ENCODE measurements at places on chromosomes 4 and X. TPM values are rescaled to one million over a fixed set of nuclear protein-coding genes. Genes with fewer than 3 reads are reported as not detected.

DNA sequence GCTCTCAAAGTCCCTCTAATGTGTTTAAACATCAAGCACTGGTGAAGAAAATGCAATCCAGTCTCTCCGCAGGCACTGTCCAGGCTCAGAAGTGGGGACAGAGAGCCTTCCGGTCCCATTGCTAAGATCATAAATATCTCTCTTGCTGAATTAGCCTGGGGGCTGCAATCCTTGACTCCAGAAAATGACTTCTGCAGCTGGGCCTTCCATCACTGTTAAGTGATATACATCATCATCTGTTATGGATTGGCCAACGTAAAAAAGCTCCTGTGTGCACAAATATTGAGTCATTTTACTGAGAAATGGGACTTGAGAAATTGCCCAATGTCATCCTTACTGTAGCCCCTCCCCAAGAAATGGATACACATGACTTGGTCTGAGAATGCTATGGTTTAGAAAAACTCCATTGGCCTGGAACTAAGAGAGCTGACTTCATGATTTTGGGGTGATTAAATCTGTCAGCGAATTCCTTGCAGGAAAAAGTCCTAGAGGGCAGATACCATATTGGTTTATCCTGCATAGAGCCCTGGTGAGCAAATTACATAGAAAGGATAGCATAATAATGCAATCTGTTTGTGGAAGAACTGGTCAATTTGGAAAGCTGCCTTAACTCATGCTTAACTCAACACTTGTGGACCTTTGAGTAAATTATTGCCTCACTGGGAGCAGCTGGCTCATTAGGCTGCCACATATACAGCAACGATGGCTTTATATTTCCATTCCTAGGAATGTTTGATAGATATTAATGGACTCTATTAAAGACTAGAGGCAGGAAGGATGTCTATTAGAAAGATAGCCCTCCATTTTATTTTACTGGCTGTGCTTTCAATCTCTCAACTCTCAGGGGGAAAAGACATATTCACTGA lies 346.1 kb downstream of the GBA3 start:
- DNase-seq, result no peak

DNA sequence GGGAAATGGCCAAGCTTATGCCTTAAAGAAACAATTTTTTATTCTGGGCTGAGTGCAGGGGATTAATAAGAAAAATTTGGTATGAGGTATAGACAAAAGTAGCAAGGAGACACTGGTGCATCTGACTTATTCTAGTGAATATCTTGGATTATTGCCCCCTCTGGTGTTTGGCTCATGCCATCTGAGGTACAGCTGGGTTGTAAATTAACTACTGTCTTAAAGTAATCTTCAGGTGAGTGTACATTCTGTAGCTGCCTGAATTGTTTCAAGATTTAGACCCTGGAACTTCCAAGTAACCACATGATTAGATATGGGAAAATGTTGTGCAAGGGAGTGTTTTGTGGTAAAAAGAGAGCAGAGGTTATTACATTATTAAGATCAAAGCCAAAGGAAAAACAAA lies 988.7 kb downstream of the FAM133A start:
- no peak for DNase-seq

RCHY1 gene
- 57.8 TPM for total RNA-seq

- peak; percentile 13 for DNase-seq
Measured at GRCh38 chr4:168421671-168422070, 58.6 kb downstream of the DDX60L start.

AFP gene
- 0.72 TPM for total RNA-seq

- DNase-seq, result no peak
Measured at GRCh38 chrX:40030205-40030604, 67.6 kb downstream of the BCOR start.

KIAA1210 gene
- 0.24 TPM for total RNA-seq

DNA sequence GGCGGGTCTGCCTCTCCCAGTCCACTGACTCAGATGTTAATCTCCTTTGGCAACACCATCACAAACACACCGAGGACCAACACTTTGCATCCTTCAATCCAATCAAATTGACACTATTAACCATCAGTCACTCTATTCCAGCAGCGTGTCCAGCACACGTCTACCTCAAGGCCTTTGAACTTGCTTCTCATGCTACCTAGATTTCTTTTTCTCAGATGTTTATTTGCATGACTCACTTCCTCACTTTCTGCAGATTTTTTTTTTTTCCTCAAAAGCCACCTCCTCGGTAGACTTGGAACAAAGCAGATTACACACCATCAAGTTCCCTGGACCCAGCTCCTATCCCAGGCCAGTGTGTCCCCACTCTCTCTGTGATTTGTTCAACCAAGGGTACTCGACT lies 49.5 kb downstream of the SUPT20HL2 start:
- DNase-seq, result no peak

GRCh38 chr4:29243851-29244250 lies 1476.3 kb upstream of the PCDH7 start:
- DNase-seq, result no peak

ARX gene
- not detected for total RNA-seq

DNA sequence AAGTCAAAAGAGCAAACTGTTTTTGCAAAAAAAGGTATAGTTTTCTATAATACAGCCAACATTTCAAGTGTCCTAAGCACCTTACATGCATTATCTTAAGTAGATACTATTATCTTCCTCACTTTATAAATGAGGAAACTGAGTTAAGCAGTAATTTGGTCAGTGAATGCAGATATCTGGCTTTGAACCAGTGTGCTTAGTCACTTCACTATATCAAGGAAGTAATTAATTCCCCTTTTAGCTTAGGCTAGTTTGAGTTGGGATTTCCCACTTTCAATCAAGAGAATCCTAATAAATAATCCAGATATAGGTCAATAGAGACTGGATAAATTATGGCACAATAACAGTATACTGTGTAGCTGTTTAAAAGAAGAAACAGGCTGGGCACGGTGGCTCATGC lies 14.8 kb downstream of the SPINK2 start:
- no peak for DNase-seq

PDCL2 gene
- not detected for total RNA-seq

- no peak for DNase-seq
Measured at GRCh38 chr4:150769248-150769647, 187.3 kb downstream of the MAB21L2 start.

GRCh38 chr4:18234108-18234507 lies 212.6 kb upstream of the LCORL start:
- DNase-seq, result no peak

GRCh38 chr4:15455290-15455689 lies 14.4 kb upstream of the CC2D2A start:
- DNase-seq, result peak; percentile 87

DNA sequence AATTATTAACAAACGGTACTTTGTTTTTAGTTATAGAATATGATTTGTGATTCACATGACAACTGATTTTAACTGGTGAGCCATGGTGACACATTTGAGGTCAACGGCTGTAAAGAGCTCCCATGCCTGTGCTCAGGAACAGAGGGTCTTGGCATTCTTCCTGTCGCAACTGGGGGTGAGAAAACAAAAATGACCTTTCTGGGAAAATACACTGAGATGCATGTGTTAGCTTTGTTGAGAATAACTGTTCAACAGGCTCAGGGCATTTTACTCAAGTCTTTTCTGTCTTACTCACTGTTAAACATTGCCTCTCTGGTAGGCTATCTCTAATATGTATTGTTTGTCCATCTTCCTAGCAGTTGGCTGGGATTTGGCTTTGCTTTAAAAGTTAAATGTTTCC lies 57.1 kb upstream of the HPGD start:
- no peak for DNase-seq

DNA sequence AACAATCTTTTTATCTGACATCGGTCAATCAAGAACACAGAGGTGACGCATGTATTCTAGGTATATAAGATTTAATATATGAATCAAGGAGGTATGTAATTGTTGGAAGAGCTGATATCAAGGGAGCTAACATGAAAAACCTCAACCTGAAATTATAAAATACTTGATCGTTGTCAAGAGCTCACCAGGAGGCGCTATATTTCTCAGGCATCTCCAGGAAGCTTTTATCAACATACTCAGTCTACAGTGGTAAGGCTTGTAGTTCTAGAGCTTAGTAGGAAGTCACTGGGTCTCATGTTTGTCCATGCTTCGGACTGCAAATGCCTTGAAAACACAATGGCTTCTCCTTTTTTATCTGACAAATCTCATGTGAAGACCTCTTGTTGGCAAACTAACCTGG lies 156.1 kb downstream of the GRXCR1 start:
- DNase-seq, result no peak

GRCh38 chrX:120763269-120763668 lies 112.4 kb downstream of the CT47B1 start:
- DNase-seq, result no peak

DNA sequence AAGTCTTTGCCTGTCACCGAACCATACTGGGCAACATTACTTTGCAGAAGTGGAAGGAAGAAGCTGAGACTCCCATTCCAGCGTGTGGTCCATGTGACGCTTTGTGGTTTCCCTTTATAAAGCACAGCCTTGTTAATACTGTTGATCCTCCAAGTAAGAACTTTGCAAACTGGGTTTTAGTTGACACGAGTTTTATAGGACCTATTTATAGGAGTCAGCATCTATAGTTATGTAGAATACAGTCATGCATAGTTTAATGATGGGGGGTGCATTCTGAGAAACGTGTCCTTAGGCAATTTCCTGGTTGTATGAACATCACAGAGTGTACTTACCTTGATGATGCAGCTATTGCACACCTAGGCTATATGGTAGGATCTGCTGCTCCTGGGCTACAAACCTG lies 1879.4 kb upstream of the TENM3 start:
- DNase-seq, result no peak

DNA sequence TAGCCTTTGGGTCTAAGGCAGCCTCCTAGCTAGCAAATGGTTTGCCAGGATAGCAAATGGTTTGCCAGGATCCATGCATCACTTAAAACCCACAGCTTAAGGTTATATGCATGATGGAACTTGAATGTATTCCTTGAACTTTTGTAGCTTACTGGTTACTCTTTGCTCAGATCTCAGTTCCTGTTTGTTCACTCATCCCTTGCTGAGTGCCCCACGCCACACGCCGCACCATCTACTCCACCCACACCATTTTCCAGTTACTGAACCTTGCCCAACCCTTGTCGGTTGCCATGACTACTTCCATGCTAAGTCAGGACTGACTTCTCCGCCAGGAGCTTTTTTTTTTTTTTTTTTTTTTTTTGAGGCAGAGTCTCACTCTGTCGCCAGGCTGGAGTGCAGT lies 29.5 kb upstream of the XIAP start:
- DNase-seq, result no peak

NXF2B gene
- not detected for total RNA-seq

- DNase-seq, result no peak
Measured at GRCh38 chr4:2253160-2254084, 8.5 kb downstream of the MXD4 start.

DNA sequence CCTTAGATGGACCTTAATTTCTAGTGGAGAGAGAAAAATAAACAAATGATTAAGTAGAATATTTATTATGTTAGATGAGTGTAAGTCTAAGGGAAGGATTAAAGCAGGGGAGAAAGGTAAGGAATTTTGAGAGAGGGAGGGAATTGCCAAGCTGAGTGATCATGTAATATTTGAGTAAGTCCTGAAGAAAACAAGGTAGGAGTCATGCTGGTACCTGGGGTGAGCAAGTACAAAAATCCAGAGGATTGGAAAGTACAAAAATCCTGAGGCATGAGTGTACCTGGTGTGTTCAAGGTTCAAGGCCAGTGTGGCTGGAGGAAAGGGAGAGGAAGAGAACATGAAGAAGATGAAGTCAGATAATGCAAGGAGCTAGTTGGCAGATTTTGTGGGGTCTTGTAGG lies 87.2 kb upstream of the MYOZ2 start:
- DNase-seq, result no peak

GSPT2 gene
- total RNA-seq, result 14.4 TPM

Measured in umbilical cord (tissue), 2 donors.